ENCODE measurements at places on chromosomes 4 and X.

- no peak for DNase-seq
Measured at GRCh38 chr4:98963538-98964433, 31.7 kb upstream of the METAP1 start.

GRCh38 chrX:40878766-40879165, 143.4 kb upstream of the MED14 start:
- DNase-seq = no peak

DNA sequence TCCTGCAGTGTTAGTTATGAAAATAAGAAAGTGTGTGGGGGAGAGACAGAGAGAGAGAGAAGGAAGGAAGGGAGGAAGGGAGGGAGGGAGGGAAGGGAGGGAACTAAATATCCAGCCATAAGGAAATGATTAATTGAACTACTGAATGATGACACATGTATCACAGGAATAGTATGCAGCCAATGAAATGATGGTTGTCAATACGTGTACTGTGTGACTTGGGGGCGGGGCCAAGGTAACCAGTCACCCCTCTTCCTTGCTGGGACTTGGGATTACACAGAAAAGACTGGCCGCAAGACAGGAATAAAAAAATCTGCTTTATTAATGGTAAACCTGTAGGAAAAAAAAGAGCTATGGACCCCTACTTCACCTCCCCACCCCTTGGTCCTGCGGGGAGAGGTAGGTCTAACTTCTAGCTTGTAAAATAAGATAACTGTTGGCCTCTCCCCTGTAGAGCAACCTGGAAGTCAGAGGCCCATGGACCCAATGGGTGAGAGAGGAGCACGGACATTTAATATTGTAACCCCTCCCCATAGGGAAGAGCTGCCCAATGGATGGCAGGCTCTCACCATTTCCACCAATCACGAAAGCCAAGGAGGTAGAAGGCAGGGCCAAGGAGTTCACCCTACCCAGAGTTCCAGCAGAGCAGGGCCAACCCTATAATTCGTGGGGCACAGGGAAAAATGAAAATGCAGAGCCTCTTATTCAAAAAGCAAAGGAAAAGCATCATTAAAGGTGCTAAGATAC, 7.4 kb downstream of the PPP2R2C start:
- DNase-seq = peak; percentile 5

DNA sequence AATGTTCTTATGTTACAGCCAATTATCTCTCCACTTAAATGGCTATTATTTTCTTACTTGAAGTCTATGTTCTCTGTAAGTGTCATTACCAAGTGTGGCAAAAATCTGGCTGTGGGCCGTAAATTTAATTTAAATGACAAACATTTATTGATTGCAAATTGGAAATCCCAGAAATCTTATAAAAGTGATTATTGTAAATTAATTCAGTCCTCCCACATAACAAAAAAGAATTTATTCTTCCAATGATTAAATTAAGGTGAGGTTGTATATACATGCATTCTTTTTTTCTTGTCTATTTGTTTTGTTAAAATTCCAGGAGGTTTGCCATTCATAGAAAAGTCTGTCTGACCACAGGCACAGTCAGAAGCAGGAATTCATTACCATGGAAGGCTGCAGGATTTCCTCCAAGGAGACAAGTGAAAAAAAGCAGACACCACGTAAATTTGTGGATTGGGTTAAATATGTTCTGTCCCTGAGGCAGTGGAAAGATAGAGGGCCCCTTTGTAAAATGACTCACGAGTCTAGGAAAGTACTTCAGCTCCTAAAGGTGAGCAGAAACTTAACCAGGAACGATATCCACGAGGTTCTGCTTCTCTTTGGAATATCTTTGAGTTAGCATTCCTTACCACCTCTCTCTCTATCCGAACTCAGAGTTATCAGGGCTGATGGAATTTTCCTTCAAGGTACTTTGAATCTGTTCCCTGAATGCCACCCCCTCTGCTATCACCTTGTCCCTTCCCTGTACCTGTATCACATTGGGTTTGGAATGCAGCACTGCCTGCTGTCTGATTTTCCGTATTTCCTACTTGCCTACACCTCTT, 10.7 kb downstream of the PPARGC1A start:
- DNase-seq = peak; percentile 68

DNA sequence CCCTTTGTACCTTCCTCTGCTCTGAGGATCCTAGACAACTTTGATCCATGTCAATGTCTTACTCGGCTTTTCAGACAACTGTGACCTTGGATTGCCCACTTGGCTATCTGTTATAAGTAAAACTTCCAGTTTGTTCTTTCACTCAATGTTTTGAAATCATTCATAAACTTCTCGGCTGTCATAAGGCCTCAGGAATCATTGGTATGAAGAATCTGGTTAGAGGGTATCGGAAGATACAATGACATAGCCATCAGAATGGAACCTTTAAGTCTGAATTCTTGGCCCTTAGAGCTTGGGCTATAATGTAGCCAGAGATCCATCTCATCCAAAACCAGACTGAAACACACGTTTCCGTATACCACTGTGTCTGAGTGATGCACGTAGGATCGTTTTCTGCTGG, 59.0 kb upstream of the WDR1 start:
- DNase-seq = peak; percentile 14

DNA sequence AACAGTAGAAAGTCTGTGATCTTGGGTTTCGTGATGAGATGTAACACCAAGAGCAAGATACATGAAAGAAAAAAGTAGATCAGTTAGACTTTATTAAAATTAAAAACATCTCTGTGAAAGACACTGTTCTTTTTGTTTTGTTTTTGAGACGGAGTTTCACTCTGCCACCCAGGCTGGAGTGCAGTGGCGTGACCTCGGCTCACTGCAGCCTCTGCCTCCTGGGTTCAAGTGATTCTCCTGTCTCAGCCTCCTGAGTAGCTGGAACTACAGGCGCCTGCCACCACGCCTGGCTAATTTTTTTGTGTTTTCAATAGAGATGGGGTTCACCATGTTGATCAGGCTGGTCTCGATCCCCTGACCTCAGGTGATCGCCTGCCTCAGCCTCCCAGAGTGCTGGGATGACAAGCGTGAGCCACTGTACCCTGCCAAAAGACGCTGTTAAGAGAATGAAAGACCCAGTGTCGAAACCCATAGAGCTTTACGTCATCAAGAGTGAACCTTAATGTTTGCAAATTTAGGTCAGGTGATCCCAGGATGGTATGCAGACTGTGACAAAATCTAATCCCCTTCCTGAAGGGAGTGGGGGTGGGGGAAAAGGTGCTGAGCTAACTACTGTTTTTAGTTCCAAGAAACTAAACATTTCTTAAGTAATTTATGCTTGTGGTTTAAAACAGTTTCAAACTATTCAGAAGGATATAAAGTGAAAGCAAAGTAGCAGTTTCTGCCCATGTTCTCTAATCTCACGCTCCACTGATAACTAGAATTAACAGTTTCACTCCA, 8.0 kb downstream of the OFD1 start:
- DNase-seq = no peak

- DNase-seq = no peak
Measured at GRCh38 chr4:185309770-185310169, 86.0 kb downstream of the LRP2BP start.

GRCh38 chrX:112043997-112044396, 38.6 kb downstream of the TRPC5 start:
- DNase-seq = no peak

- DNase-seq = no peak
Measured at GRCh38 chr4:70737006-70737405, 15.2 kb downstream of the RUFY3 start.

- peak; percentile 62 for DNase-seq
Measured at GRCh38 chr4:176274441-176274840, 5.4 kb upstream of the ASB5 start.

DNA sequence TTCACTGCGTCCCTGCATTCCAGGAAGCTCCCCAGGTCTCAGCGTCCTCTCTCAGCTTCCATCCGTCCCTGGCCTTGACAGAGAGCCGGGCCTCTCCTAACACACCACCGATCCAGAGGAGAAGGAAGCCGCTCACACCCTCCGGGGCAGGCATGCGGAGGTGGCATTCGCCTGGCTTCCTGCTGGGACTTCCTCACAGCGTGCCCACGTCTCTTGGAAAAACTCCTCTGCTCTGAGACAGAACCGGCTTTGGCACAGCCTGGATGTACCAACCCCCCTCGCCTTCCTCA, 3.2 kb downstream of the CTAG2 start:
- no peak for DNase-seq

DNA sequence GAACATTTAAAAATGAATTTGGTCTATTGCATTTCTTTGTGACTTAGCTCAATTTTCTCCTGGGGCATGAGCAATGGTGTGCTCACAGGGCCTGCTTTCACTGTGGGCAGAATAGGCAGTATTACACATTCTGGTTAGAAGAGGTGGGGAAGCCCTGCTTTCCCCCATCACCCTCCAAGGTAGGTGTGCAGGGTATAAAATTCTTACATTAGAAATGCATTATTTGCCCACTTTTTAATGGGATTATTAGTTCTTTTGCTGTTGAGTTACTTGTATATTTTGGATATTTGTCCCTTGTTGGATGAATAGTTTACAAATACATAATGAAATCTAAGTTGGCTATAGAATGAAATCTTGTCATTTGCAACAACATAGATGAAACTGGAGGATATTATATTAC, 8.3 kb upstream of the STBD1 start:
- DNase-seq = no peak

DNA sequence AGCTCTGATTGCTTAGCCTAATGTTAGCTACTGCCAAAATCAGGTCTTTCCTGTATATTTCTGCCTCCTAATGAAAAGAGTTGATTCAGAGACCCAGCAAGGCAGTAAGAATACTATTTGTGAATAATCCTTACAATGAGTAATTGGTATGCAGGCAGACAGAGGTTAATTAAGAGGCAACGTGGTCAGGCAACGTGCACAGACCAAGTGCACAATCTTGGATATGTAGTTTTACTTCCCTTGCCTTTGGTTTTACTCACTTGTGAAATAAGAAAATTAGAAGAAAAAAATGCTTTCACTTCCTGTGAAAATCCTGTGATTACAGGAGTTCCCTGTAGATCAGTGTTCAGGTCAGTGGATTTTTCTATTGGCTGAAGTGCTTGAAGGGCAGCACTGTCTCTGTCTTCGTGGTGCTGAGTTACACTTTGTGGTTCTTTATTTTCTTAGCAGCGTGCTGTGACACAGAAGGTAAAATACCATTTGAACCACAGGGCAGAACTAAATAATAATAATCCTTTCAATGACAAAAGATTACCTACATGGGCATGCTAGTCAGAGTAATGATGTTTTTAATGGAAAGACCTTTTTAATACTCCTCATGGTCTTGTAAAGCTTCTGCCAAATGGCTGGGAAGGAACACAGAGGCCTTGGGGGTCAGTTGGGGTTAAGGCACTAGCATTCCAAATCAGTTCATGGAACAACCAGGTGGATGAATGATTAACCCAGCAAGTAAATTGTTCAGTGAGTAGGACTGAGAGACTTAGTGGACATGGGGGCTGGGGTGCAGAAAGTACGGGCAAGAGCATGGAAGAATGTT, 430.9 kb downstream of the MAPK10 start:
- peak; percentile 66 for DNase-seq

DNA sequence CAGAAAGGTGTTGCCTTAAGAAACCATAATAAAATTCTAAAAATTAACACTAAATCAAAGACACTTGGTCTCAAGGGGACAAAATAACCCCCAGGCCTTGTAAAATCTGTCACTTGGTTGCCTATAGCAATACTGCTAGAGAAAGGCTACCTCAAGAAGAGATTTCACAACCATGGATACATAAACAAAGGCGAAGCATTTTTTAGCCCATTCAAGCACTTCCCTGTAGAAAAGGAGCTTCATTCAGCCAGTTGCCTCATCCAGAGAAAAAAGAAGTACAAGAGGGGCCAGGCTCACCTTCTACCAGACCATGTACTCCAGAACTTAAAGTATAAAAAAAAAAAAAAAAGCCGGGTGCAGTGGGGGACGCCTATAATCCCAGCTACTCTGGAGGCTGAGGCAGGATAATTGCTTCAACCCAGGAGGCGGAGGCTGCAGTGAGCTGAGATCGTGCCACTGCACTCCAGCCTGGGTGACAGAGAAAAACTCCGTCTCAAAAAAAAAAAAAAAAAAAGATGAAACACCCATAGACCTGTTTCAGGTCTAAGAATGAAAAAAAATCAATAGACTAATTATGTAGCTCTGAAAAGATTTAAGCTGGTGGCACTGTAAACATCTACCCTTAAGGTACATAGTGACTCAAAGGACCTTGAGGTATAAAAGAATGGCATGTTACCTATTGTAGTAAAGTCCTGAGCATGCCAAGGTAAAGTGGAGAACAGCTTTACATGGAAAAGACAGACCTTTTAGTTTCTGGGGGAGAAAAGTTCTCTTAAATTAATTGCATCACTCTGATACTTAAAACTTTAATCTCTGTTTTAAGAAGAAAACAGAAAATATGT, 18.0 kb downstream of the RUFY3 start:
- no peak for DNase-seq

DNA sequence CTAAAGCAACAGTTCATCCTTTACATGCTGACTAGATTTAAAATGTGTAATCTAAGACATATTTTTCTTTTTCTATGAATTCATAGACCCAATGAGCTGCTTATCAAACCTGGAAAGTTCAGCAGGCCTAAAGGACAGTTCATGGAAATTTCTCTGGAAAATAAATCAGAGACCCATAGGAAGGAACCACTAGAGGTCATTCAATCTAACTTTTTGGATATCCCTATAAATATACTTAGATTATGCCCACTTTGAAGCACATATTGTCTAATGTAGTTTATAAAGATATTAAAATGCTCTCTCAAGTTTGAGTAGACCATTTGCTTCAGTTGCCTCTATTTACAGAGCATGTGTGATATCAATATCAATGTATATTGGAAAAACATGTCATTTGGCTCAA, 473.0 kb downstream of the FAT4 start:
- DNase-seq = peak; percentile 3

DNA sequence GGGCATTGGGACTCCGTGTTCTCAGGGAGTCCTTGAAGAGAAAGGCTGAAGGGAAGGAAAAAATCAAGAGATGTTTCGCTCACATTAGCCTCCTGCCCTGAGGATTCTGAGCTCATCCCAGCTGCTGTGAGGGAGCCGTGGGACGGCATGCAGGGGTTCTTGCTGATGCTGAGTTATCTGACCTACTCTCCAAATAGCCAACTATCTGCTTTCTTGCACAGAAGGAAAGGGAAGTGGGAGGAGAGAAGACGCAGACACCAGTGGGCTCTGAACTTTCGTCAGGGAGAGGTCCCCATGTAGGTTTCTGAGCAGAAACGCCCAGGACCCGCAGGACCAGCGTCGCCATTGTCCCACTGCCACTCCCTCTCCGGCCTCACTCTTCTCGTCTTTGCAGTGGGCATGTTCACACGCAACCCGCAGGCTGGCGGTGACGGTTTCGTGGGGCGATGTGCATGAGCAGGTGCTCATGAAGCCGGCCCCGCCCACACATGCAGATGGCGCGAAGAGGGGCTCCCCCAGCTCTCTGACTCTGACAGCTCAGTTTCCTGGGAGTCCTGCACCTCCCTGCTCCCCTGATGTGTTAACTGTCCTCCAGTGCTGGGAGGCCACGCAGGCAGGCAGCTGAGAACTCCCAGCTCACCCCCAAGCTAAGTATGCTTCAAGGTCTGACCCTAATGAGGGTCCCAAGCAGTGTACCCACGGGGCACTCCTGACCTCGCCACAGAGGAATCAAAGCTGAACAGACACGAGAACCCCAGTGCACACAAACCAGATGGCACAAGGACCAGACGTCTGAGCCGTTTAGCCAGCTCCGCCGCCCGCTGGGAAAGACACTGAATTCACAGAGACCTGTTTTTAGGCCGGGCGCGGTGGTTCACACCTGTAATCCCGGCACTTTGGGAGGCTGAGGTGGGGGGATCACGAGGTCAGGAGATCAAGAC, 13.6 kb upstream of the ABLIM2 start:
- DNase-seq = no peak
